ENCODE measurements at places on chromosomes 4 and X.
A peak's percentile ranks its signal among the peaks of the same experiment; 100 is the strongest.

DNA sequence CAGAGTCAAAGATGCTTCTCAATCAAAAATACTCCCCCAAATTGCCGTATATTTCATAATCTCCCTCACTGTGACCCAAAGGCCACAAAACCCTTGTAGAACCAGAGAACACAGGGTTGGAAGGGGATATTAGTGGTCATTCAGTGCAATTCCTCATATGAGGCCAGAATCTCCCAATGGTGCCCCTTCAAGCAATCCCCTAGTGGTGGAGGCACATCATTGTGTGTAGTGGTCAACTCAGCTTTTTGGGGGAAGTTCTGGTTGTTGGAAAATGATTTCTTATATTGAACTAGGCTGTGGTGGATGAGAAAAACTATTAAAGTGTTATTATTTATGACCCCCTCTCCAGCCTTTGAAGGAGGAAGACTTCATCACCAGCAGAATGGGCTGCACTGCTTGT lies 17.6 kb upstream of the BOD1L1 start:
- no peak for DNase-seq

DNA sequence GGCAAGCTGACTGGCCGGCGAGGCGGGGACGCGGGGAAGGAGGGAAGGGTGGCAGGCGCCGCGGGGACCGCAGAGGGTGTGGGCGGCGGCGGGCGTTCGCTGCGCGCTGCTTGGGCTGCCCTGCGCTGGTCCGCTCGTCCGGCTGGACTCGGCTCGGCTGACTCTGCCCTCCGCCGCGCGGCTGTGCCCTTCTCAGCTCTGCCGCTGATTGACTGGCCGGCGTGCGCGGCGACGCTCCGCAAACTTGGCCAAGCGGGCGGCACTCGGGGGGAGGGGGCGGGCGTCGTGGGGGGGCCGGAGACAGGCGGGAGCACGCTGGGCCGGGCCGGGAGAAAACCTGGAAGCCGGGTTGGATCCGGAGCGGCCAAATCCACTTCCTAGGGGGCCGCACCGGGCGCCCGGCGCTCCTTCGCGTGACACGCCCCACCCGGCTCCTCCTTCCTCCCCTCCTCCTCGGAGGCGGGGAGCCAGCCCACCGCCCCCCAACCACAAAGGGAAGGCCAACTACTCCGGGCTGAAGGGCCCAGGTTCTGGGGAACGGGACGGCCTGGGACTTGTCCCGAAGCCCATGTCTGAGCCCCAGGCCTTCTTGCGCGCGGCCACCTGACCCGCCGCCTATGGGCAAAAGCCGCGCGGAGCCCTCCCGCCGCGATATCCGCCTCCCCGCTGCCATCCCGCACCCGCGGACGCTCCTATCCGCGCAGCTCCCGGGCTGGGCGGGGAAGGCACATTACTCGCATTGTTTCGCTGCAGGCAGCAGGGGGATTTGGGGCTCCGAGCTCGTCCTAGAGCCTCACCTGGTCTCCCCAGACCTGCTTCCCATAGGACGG lies at the start of gene GPC4:
TSS of gene GPC4 (minus strand) at position 214 of the 830 bp plus-strand sequence. CDS start 524 bp downstream, outside the sequence.
- no peak for DNase-seq

DNA sequence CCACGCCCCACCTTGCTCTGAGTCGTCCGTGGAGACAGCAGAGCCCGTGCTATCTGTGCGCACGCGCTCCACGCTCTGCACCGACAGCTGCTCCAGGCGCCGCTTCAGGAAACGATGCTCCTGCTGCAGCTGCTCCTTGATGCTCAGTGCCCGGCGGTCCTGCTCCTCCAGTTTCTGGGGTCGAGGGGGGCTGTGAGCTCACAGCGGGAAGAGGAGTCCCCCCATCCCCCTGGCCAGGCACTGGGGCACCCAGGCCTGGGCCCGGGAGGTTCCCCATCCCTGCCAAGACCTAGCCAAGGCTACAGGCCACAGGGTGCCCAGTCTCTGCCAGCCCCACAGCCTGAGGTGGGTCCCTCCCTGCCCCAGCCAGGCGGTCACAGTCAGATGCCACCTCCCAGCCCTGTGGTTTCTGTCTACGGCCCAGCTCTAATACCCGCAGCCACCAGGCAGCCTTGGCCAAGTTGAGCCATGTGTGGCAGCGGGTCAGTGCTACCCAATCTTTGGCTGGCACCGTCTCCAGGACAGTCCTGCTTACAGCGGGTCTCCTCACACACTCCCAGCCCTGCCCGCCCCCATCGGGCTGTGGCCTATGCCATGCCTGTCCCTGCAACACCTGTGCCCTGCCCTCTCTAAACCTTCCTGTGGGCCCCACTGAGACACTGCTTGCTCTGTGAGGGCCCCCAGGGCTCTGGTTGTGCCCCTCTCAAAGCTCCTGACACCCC lies 9.3 kb upstream of the HAUS3 start:
- DNase-seq: no peak

DNA sequence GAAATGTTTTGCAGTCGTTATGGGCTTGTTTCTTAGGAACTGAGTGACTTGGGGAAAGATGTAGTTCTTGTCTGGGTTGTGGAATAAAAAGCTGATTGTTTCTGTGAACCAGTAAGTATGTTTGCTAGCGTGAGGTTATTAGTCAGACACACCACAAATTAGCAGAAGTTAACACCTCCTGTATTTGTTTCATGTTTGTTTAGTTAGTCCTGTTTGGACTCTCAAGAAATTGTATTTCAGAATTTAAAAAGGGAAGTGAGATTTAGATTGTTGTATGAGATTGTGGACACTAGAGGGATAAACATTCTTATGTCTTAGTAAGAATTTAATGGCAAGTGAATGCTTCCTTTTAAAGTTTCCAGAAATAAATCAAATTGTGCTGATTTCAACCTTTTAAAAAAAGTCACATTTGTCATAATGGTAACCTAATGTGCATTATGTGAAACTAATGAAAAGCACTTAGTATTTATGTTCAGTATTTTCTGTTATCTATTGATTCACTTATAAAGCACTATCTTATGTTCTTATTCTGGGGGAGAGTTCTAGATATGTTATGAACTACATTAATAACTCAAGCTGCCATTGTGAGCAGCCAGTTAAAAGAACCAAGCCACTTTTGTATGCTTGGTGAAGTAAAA lies 25.6 kb downstream of the ATP10D start:
- DNase-seq: no peak

DNA sequence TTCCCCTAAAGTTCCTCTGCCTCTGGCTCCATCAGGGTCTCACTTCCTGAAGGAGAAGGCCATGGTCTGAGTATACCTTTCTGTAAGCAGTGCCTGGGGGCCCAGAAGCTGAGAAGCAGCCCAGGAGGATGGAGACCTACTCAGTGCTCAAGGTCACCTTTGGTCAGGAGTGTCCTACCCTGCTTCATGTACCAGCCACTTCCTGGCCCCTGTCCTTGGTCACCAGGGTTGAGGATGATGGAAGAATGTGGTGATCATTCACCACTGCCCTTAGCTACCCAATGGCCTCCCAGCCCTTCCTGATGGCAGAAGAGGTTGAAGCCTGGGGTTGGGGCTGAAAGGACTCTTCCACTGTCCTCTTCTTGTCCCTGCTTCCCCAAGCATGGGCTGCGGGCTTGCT lies 9.0 kb upstream of the MFAP3L start:
- DNase-seq: no peak

DNA sequence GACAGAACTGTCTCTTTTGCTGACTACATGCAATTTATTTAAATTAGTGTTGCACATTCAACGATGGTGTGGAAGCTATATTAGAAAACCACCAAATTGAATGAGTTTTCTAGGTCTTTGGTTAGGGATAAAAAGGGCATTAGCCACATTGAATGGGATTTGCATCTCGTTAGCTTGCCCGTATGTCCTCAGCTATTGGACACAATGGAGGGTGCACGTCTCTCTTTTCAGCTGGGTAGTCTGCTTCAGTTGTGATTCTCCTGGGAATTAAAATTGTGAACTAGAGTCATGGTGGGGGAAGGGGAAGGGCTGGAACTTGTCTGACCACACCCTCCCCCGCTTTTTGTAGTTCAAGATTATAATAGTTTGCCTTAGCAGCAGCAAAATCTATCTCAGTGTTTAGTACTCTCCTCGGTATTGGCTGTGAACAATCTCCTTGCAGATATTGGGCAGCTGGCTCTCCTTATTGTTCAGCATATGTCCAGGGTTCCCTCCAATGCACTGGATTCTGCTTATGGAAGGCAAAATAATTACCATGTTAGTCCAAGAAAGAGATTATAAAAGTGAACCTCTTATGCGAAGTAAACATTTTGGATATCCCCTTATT lies 23.3 kb downstream of the TRIM2 start:
- DNase-seq: no peak

- DNase-seq: no peak
Observed at GRCh38 chrX:106615041-106615440, 3.3 kb downstream of the RADX start.

DNA sequence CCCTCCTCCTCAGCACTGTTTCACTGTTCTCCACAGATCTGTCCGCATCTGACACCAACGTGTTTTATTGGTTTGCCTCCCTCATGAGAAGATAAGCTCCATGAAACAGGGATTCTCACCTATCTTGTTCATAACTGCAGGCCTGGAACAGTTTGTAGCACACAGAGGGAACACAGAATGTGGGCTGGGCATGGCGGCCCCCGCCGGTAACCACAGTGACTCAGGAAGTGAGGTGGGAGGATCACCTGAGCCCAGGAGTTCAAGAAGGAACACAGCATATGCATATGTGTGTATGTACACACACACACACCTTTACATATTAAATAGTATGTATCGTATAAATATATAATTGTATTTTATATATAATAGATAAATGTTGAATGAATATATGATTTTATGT lies 168.6 kb downstream of the AFAP1 start:
- peak; percentile 22 for DNase-seq

DNA sequence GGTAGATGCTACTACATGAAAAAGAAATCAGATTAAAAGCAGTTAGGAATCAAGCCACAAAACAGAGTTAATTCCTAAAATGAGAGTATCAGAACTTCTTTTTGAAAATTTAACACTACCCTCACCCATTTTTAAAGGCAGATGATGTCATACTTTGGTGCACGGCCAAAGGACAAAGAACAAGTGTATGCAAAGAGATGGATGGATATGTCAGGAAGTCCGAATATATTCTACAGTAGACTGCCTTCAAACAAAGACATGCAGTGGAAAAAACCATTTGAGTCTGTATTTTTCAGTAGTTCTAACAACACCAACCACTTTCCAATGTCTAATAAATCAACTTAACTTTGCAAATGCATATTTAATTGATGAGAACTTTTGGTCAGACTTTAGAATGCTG lies 2.2 kb downstream of the AIFM1 start:
- no peak for DNase-seq

- no peak for DNase-seq
Observed at GRCh38 chr4:136725286-136726081, 806.8 kb downstream of the PCDH18 start.

- no peak for DNase-seq
Observed at GRCh38 chrX:150942942-150943594, 40.1 kb upstream of the HMGB3 start.

DNA sequence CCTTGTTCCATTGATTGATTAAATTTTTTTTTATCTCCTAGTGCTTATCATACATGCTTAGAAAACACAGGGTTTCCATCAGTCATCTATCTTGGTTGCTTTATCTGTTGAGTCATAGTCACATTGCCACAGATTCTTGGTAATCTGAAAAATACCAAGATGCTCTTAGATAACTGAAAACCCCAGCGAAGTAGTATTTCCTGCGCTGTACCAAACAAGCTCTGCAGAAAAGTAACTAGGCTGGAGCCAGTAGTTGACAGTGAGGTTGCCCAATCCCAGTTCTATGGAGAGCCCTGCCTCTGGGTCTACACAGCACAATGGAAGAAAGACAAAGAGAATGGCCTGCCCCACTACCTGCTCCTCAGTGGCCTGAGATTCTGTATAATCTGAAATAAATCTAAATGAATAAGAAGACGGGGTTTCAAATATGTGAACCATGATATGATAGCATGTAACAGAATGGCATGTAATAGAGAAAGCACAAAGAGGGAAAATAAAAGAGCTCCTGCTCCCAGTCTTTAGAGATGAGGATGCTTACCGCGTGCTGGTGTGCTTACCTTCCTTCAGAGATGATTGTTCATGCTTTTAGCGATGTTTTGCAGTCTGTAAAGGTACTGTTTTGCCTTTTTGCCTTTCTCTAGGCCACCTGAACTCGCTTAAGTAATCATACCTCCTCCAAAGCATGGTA lies 55.3 kb upstream of the RAPGEF2 start:
- no peak for DNase-seq

DNA sequence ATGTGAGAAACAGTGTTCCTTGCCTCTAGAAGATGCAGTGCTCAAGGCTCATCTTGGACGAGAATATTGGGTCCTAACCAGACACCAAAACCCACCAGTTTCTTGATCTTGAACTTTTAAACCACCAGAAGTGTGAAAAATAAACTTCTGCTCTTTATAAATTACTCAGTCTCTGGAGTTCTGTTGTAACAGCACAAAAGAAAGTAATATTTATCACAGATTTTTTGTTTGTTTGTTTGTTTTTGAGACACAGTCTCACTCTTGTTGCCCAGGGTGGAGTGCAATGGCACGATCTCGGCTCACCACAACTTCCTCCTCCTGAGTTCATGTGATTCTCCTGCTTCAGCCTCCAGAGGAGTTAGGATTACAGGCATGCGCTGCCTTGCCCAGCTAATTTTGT lies 371.1 kb upstream of the NDST4 start:
- no peak for DNase-seq

DNA sequence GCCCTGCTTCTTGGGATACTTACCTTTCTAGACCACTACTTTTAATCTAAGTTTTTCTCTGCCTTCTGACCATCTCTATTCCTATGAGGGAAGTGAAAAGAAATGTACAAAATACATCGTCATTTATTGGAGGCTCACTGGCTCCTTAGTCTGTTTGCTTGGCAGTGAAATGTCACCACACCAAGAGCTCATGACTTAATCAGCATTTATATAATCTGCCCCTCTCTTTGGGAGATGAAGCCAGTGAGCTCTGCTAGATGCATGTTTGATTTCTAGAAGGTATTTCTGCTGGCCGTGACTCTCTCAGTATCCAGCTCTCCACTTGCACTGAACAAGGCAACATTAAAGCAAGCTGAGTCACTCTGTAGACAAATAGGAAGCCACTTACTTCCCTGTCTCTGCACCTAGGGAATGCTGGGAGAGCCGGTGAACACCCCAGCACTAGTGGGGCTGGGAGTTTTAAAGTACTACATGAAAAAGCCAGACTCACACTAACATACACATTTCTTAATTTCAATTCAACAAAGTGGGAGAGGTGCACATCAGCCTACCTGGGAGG lies 79.1 kb downstream of the MID1IP1 start:
- DNase-seq: no peak

GRCh38 chrX:97039363-97040029 lies 155.8 kb downstream of the RPA4 start:
- DNase-seq: no peak

GRCh38 chrX:50000937-50001542 lies 78.6 kb downstream of the CLCN5 start:
- DNase-seq: no peak

GRCh38 chr4:138775890-138776289 lies 239.7 kb upstream of the NOCT start:
- DNase-seq: no peak
